ENCODE measurements at places on chromosomes 1 and 21.

DNA sequence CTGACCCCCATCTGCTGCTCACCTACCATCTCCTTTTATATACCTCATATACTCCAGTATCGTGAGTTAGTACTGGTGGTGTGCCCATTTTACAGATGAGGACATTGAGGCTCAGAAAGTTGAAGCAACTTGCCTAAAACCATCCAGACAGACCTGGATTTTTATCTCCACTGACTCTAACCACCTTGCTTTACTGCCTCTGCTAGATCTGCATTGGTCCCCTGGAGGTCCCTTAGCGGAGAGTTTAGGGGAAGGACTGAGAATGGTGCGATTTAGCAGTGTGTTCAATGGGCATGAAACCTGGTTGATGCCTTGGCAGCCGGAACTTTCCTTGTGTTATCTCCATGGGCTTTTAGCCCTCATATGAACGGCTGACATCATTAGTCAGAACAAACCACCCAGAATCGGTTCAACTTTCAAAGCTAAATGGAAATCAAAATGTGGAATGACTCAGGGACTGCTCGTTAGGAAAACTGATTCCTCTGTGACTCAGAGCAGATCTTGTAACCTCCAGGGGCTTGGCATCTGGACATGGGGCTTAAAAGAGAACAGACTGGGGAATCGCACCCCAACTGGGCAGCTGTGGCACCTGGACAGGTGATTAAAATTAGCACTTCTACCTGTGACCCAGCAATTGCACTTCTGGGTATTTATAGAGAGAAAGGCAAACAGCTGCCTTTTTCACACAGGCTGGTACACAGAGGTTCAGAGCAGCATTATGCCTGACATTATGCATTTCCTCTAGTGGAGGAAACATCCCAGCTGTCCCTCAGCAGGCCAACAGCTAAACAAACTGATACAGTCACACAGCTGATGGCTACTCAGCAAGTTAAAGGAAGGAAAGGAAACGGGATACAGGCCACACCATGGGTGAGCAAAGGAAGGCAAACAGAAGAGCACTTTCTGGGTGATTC is 25.3 kb downstream of the TMEM51 start:
- DNase-seq: no peak

- DNase-seq: no peak
Observed at GRCh38 chr1:12714710-12715475, 1.0 kb upstream of the AADACL3 start.

- no peak for DNase-seq
Observed at GRCh38 chr21:35911412-35912191, 148.7 kb downstream of the SETD4 start.

DNA sequence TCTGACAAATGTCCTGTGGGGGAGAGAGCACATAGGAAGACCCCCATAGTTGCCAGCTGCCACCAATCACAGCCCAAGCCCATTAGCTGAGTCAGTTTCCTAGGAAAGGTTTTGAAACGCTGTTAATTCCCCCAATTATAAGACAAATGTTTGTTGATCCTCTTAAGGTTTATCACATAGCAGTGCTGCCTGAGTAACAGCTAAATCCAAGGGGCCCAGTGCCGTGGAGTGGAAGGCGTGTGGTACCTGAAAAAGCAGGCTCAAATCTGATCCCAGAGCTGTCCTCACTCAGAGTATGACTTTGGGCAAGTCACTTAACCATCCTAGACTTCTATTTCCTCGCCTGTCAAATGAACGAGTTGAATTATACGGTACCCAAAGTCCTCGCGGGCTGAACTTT is 69.5 kb downstream of the GRIK3 start:
- DNase-seq: no peak

DNA sequence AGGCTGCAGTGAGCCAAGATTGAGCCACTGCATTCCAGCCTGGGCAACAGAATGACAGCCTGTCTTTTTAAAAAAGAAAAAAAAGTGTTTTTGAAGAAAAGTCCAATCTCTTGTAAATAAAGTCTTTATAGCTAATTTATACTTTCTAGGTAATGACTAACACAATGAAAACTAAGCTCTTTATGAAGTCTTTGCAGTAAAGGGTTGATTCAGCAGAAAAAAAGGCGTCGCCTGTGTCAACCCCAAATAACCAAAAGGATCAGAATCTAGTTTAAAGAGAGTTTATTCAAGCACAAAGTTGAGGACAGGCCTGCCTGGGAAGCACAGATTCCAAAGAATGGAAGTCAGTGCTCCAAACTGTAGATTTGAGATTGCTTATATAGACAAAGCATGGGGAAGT is 14.3 kb upstream of the PGBD2 start:
- DNase-seq: no peak

DNA sequence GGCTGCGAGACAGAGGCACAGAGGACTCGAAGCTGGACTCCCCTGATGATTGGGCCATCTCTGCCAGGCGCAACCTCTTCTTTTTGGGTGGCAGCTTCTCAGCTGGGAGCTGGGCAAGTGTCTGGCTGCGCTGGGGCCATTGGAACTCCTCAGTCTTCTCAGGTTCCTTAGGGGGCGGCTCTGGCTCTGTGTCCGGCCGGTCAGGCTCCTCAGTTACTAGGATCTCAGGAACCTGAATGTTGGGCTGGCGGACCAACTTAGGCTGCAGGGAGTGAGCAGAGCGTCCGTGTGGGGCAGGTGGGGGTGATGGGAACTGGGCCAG is 97.5 kb upstream of the EDN2 start:
- DNase-seq: no peak

DNA sequence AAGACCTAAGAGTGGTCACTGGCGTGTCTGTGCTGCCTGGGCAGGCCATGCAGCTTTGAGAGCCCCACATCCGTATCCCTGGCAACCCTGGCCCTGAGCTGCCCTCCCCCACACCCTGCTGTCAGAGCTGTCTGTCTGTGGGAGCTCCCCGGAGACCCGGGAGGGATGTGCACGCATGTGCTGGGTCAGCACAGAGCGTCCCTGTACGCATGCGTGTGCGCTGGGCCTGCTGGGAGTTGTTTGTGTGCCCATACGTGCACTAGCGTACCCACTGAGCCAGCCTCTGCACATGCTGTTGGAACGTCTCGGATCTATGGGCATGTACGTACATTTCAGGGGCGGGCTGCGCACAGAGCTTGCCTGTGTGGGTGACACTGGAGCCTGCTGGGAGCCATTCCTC is 89.3 kb downstream of the EPHB2 start:
- no peak for DNase-seq

DNA sequence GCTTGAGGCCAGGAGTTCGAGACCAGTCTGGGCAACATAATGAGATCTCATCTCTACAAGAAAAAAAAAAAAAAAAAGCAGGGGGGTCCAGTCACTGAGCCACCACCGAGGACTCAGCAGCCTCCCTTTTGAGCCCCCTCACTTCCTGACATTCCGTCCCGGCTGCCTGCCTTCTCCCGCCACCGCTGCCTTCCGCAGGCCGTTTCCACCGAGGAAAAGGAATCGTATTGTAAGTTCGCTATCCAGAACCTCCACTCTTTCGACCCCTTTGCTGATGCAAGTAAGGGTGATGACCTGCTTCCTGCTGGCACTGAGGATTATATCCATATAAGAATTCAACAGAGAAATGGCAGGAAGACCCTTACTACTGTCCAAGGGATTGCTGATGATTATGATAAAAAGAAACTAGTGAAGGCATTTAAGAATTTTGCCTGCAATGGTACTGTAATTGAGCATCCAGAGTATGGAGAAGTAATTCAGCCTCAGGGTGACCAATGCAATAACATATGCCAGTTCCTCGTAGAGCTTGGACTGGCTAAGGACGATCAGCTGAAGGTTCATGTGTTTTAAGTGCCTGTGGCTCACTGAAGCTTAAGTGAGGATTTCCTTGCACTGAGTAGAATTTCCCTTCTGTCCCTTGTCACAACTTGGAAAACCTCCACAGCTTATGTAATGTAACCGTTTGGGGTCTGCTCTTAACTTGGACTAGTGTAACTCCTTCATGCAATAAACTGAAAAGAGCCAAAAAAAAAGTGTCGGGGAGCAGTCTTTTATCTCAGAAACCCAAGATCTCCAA is 55.6 kb downstream of the GLUL start:
- no peak for DNase-seq

- no peak for DNase-seq
Observed at GRCh38 chr1:151776665-151777062, 13.4 kb upstream of the MRPL9 start.

- DNase-seq: no peak
Observed at GRCh38 chr1:78281580-78281979, 209.2 kb upstream of the PTGFR start.

- DNase-seq: no peak
Observed at GRCh38 chr1:173475564-173476196, 1.5 kb upstream of the PRDX6 start.

DNA sequence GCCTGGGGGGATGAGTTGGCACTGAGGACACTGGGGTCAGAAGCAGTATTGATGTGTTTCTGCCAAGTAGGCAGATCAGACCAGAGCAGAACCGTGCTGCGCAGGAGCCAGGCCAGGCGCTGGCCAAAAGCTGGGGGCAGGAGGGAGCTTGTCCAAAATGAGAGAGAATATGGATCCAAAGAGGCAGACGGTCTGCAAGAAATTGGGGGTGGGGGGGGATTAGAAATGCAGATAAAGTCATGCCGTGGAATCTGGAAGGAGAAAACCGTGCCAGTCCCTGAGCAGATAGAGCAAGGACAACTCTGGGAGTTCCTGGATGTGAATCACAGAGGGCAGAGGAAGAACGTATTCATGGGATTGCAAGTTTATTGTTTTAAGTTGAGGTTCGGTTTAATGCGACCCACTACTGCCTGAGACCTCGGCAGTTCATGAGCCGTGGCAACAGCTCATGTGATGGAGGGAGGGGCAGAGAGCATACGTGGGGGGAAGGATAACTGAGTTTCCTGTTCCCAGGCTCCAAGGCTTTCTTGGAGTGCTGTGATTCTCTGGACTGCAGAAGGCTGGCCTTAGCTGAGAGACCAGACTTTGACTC is 224.0 kb downstream of the FGGY start:
- DNase-seq: no peak

DNA sequence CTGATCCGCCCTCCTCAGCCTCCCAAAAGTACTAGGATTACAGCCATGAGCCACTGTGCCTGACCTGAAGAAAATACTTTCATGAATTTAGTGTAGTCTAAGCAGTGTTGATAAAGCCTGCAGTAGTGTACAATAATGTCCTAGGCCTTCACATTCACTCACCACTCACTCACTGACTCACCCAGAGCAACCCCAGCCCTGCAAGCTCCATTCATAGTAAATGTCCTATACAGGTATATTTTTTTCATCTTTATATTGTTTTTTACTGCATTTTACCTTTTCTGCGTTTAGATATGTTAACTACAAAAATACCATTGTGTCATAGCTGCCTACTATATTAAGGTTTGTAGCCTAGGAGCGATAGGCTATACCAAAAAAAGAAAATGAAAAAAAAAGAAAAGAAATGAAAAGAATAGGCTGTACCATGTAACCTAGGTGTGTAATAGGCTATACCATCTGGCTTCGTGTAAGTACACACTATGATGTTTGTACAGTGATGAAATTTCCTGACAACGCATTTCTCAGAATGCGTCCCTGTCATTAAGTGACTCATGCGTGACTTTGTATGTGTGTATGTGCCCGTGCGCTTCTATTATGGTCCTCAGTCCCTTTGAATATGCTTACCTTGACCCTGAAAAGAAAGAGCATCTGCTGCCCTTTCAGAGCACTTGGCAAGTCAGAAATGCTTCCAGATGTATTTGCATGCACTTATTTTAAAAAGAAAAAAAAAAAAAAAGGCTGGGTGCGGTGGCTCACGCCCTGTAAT is 9.2 kb upstream of the SLAMF8 start:
- no peak for DNase-seq

All from activated T-helper 1 cell treated with anti-CD3 and anti-CD28 coated beads, Interleukin-12 subunit alpha, Interleukin-12 subunit beta, Interleukin-2, Interleukin-4 antibody, amounts not matched to agents 30 ng/mL and 10 ng/mL and 1 ng/mL, durations not matched to agents 14 hours and 24 hours and 36 hours (primary cell).